ENCODE measurements at places on chromosomes 12 and 14.

DNA sequence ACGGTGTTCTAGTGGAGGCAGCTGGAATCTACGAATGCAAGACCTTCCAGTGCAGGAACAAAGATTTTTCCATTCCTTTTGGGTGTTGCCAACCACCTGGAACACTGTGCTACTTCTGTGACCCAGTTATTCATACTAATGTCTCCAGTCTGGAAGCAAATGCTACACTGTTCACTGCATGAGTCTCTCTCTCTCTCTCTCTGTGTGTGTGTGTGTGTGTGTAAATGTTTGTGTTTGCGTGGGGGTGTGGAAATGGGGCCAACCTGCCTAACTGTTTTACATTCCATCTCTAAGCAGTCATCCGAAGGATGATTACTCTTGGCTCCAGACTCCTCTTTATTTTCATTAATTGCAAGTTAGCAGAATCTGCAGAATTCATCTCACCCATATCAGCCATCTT is 29.9 kb upstream of the YBX3 start:
- DNase-seq: no peak

- no peak for DNase-seq
These were observed 205.1 kb downstream of the PTPRO start for GRCh38 chr12:15527201-15528080.

DNA sequence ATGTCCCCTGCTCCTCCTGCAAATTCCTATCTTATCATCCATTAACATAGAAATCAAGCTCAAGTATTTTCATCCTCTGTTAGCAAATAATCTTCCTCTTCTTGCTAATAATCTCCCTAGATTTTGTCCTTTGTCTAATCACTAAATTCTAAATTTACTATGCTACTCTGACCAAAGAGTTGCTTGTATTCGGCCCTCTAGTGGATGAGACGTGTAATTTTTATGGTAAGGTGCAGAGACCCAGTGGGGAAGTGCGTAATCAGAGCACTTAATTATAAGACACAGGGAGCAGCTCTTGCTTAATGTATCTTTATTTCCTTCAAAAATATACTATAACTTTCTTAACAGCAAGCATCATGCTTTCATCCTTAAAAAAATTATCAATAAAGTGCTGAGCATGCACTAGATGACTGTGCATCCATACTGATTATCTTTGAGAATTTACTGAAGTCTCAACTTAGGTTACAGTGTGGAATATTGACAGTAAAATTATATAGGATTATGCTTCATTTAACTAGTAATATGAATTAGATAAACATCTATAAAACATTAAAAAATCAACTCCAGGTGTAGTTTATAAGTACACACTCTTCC is 212.6 kb downstream of the SLC16A7 start:
- DNase-seq: no peak

DNA sequence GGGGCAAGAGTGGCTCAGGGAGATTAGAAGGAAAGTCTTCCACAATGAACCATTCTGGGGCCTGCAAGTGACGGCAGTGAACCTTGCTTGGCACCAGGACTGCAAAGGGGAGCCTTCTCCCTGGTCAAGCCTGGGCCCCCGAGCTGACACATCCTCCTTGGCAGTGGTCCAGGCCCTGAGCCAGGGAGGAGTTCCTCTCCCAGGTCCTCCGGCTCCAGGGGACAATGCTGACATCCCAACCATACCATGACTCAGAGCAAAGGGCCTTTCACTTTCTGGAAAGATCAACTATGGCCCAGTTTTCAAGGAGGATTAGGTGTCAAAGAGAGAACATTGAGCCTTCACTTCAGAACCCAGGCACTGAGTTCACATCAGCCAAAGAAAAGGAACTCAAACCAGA is 756.5 kb upstream of the TBX3 start:
- no peak for DNase-seq

DNA sequence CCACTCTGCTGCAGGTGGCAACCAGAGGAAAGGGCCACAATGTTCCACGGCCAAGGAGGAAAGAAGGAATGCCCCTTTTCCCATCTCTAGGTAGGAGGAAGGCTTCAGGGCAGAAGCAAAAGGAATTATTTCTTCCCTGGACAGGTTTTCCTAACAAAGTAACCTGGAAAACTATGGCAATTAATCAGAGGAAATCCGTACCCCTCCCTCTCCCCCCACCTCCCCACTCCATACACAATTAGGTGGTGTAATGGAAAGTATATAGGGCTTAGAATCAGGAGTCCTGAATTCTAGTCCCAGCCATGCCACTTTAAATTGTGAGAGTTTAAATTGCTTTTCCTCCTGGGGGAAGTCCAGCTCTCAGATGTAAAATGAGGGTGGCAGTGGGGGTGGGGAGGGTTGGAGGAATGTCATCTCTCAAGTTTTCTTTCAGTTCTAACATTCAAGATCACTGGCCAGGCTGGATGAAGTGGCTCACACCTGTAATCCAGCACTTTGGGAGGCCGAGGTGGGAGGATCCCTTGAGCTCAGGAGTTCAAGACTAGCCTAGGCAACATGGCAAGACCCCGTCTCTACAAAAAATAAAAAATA is 1.7 kb downstream of the DHH start:
- no peak for DNase-seq

DNA sequence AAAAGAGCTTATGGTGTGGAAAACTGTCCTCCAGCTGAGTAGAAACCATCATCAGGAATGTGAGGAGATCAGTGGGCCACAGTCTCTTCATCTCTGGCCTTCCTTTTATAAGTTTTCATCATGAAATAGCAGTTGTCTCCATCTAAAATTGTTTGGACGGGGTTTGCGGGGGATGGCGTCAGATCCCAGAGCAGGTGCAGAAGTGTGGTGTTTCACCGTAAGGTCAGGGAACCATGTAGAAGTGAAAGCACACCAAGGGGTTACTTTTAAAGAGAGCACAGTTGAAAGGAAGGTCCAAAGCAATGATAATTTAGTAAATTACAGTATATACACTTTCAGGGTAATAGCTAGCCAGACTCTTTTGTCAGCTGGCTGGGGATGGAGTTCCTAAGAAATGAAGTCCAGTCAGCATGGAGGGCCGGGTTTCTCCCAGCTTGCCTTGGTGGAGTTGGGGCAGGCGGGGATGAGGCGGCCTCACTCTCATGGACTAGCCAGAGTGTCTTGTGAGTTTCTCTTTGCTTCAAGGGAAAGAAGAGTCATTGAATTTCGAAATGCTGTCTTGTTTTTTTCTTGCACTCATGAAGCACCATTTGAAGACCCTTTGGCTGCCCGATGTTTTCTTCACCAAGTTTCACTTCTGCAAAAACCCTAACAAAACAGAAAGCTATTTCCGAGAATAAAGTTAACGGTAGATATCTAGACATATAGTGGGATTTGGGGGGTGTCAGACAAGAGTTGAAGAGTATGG is 100.6 kb downstream of the ETV6 start:
- DNase-seq: no peak

GRCh38 chr14:104425763-104426646 is 153.6 kb upstream of the C14orf180 start:
- DNase-seq: no peak

DNA sequence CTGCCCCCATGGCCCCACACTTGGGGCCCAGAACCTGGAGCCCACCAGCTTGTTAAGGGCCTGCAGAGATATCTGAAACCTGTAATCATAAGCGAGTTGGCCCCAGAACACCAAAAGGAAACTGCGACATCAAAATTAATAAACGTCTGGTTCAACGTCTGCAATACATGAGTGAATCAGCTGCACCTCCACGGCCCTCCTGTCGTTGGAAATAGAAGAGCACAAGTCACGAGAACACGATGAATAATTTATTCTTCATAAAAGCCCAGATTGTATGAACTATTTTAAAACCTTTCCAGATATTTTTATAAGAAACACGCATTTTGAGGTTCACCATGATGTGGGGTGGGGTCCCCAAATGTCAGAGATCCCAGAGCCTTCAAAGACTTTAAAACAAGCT is 9.7 kb upstream of the CMKLR1 start:
- no peak for DNase-seq

- DNase-seq: no peak
These were observed 83.1 kb downstream of the KICS2 start for GRCh38 chr12:64139021-64139420.

DNA sequence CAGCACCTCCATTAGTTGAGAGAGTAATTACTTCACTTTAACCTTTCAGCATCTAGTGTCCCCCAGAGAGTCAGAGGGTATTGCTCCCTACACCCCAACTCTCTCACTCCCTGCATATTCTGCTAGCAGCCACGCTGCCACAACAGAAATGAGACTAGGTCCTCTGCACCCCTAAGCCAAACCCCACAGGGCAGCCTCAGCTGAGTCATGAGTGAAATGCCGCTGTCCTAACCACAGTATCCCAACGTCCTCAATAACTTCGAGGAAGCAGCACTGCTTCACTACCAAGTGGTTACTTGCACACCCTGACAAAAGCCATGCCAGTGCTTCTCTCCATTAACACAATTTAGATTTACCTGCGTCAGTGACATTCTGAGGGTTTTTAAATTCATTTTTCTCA is 6.9 kb upstream of the LYZ start:
- no peak for DNase-seq

GRCh38 chr14:90444077-90444696 is 47.4 kb downstream of the CALM1 start:
- no peak for DNase-seq

- no peak for DNase-seq
These were observed 1031.9 kb upstream of the LRFN5 start for GRCh38 chr14:40574780-40575179.

- no peak for DNase-seq
These were observed 91.6 kb downstream of the KTN1 start for GRCh38 chr14:55671641-55672040.

- DNase-seq: no peak
These were observed 57.2 kb upstream of the SCN8A start for GRCh38 chr12:51533799-51534198.

- no peak for DNase-seq
These were observed 86.6 kb downstream of the PHLDA1 start for GRCh38 chr12:75944905-75945432.

GRCh38 chr14:89378119-89378518 is 38.9 kb downstream of the FOXN3 start:
- peak; percentile 4 for DNase-seq

DNA sequence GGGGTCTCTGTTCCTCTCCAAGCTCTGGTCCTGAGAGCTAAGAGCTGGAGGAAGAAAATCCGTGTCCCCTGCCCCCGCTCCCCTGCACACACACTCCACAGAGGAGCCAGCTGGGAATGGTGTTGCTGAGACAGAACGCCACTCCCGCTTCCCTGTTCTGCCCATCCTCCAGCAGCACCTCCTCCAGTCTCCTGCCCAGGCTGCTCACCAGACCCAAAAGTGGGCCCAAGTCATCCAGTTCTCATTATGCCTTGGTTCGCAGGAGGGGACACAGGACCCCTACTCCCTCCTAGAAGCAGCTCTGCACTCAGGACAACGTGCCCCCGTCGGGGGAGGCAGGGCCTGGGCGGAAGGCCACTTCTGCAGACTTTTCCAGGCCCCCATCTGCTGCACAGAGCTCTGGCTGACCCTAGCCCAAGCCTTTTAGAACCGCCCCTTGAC is 830 bp upstream of the TRMT61A start:
- DNase-seq: no peak
